CD4-positive, alpha-beta T cell treated with Interleukin-15 for 4 hours (primary cell): ENCODE measurements at places on chromosomes 11 and 22.

GRCh38 chr11:11332141-11332710 is 20.8 kb downstream of the CSNK2A3 start:
- no peak for DNase-seq

GRCh38 chr11:10456519-10456918 is 1.5 kb downstream of the AMPD3 start:
- DNase-seq, result no peak

DNA sequence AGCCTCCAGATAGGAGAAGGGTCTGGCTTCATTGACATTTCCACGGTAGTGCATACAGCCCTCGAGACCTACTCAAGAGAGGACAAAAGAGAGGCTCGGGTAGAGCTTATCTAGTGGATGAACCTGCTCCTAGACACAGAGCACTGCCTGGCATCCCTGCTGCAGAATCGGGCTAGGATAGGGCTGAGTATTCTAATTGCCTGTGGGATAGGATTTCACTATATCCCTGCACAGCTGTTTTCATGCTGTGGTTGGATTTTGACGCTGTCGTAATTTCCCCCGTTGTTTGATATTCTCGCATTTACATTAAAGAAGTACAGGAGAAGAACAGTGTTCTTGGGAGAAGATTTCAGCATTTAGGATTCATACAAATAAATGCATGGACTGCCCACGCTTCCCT is 107.8 kb downstream of the KIRREL3 start:
- no peak for DNase-seq

- no peak for DNase-seq
Observed at GRCh38 chr11:102279641-102280170, 37.6 kb upstream of the BIRC3 start.

DNA sequence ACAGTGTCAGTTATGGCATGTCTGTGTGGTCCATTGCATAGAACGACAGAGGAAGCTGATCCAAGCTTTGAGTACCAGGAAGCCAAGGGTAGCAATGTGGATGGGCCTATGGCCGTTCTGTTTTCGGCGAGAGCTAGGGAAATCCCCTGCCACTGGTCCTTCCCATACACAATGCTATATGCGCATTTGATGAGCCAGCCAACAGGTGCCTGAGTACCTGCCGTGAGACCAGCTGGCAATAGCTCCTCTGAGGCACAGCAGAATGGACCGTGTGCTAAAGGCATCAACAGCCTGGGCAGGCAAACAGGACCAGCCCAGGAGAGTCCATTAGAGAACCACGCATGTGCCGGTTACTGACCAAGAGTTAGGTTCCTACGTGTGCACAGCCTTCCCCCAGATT is 753.0 kb downstream of the NTM start:
- no peak for DNase-seq

DNA sequence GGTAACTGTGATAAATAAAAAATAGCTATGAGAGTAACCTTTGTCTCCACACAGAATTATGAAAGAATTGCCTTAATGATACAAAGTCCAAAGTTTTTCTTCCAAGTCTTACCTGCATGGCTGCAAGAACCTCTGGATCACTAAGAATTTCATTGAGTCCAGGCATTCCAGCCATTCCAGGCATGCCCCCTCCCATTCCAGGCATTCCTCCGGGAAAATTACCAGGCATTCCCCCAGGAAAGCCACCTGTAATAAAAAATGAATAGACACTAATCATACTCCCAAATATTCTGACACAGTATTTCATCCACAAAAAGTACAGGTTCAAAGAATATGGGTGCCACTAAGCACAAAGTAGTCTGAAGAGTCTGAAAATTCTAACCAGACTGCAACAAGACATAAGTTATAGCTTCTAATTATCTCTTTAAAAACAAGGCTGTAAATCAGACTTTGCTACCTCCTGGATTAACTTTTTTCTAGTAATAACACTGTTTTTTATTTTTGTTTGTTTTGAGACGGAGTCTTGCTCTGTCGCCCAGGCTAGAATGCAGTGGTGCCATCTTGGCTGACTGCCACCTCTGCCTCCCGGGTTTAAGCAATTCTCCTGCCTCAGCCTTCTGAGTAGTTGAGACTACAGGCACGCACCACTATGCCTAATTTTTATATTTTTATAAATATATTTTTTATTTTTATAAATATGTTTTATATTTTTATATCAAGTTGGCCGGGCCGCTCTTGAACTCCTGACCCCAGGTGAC is 8.0 kb upstream of the SLC25A17 start:
- DNase-seq, result no peak

- no peak for DNase-seq
Observed at GRCh38 chr11:125451400-125452124, 44.5 kb downstream of the FEZ1 start.

- peak; percentile 67 for DNase-seq
Observed at GRCh38 chr11:78079232-78080083, at the start of gene NDUFC2. Gene NDUFC2, minus strand, starts transcription at chr11:78079862. Its CDS starts 118 bp downstream, at chr11:78079744.

GRCh38 chr22:40040927-40041326 is 46.2 kb downstream of the FAM83F start:
- DNase-seq, result no peak

GRCh38 chr11:34356913-34357700 is 703 bp downstream of the ABTB2 start:
- DNase-seq, result peak; percentile 19

GRCh38 chr11:115930291-115930690 is 426.1 kb upstream of the CADM1 start:
- no peak for DNase-seq

DNA sequence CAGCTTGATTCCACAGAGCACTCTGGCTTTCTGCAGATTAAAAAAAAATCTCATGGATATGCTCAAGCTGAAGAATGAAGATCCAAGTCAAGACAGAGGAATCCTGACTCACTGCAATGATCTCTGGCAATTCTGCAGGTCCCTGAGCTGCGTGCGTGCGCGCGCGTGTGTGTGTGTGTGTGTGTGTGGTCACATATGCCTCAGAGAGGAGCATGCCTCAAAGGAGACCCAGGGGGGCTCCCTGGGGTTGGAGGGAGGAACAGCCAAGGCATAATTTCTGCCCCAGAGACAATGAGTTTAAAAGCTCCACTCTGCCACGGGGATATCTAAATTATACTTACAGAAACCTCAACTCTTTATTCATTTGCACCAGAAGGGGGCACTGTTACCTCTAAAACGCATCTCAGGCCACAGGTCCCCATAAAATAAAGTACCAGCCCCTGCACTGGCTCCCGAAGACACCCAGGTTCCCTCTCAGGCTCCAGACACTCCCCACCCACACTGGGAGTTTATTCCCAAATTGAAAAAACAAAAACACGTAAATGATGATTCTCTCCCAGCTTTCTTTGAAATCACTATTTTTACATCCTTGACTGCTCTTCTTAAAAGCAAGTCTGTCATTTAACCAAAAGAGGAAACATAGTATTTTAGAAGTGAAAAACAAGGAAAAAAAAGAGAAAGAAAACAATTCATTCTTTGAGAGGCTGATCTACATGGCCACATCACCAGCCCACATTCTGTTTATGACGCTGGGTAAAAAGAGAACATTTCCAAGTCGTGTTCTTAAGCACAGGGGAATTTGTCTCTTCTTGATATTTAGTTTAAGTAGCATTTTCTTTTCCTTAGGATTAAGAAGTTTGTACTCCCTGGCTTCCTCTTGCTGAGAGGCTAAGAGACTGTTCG is 401.0 kb downstream of the LARGE1 start:
- DNase-seq, result no peak

GRCh38 chr11:69122326-69122629 is 33.5 kb upstream of the SMIM38 start:
- no peak for DNase-seq

GRCh38 chr22:39920134-39920743 is 19.4 kb downstream of the GRAP2 start:
- peak; percentile 89 for DNase-seq

- no peak for DNase-seq
Observed at GRCh38 chr11:50030193-50030592, 2.5 kb upstream of the OR4C45 start.

- DNase-seq, result no peak
Observed at GRCh38 chr11:1231396-1232020, 8.6 kb downstream of the MUC5B start.

DNA sequence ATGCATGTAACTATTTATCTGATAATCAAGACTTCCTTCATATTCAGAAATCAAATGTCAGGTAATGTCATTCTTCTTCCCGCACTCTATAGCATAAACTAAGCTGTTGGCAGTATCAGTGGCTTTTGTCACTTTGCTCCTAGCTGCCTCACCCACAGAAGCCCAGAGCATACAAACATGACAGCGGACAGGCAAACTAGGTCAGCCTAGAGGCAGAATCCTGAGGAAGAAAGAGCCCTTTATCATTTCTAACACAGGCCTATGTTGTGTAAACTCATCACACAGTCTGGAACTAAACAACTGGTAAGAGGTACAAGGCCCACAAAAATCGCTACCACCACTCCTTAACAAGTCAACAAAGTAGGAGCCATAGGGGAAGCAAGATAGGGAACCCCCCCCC is 21.0 kb downstream of the GUCY1A2 start:
- no peak for DNase-seq

GRCh38 chr11:47986219-47986618 is 5.9 kb downstream of the PTPRJ start:
- DNase-seq, result no peak
